Aorta (tissue), 5 donors: ENCODE measurements at places on chromosomes 12 and 14.

- H3K36me3 ChIP-seq = no peaks in the 10 kb centered on the region
- H3K4me1 ChIP-seq = no peaks in the 10 kb centered on the region
- no peak for DNase-seq
- H3K27me3 ChIP-seq = no peaks in the 10 kb centered on the region
These were observed 345.8 kb downstream of the CCDC91 start for GRCh38 chr12:28536088-28536487.

DNA sequence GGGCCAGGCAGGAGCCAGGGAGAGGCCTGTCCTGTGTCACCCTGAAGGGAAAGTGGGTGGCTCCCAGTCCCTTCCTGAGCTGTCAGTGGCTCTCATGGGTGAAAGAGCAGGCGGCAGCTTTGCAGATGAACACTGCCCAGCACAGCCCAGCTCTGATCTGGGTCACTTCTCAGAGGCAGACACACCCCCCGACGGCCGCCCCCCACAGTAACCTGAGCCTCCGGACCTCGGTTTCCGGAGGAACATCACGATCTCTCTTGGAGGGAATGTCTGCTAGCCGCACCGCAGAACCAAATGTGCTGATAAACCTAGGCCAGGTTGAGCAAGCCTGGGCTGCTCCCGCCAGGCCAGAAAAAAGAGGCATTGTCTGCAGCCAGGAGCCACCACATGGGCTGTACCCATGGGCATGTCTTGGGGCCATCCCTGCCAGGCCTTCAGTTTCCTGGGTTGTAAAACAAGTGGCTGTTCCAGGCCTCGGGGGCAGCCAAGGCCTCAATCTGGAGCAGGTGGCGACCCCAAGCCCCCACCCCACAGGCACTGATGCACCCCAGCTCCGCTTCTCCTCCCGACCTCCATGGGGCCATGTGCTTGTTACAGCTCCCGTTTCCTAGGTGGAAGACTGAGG lies 57.6 kb downstream of the NCOR2 start:
- H3K36me3 ChIP-seq = no peaks in the 10 kb centered on the region
- no peaks in the 10 kb centered on the region for H3K4me1 ChIP-seq
- no peak overlapping the region for H3K27ac ChIP-seq
- no peaks in the 10 kb centered on the region for H3K27me3 ChIP-seq
- H3K4me3 ChIP-seq = no peak overlapping the region
- DNase-seq = peak; percentile 80

DNA sequence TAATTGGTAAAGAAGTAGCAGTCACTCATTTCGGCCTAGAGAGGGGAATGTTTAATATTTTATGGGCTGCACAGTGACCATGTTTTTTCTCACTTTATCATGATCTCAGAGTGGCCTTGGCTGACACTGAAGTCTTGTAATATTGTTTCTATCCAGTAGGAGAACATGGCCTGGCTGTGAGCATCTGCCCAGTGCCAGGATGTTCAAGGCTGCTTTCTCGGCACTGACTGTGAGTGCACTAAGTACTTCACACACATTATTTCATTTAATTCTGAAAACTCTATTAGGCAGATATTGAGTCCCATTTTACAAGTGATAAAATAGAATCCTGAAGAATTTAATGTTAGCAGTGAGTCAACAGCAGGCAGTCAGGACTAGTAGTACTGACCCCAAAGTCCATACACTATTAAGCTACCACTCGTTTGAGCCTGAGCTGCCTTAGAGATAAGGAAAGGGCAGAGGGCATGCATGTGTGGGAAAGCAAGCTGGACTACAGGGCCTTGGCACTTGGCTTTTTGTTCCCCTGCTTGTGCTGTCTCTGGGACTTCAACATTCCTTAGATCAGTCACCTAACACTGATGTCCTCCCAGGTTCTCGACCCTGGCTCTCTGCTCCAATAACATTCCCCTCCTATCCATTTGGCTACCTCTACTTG lies 42.2 kb upstream of the APPL2 start:
- no peaks in the 10 kb centered on the region for H3K4me1 ChIP-seq
- DNase-seq = no peak
- H3K4me3 ChIP-seq = no peak overlapping the region
- H3K27ac ChIP-seq = peak overlapping the region; percentile 8
- H3K27me3 ChIP-seq = no peaks in the 10 kb centered on the region
- no peaks in the 10 kb centered on the region for H3K36me3 ChIP-seq

DNA sequence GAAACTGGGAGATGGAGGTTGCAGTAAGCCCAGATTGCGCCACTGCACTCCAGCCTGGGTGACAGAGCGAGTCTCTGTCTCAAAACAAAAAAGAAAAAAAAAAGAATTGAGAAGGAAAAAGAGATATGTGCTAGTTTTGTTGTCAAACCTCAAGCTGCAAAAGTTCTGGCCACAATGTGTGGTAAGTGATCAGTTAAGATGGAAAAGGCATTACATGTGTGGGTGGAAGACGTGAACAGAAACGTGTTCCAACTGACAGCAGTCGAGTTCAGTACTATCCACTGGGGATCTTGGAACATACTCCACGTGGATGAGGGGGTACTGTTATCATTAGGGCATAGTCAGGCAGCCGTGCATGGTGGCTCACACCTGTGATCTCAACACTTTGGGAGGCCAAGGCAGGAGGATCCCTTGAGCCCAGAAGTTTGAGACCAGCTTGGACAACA lies 17.3 kb downstream of the GPR68 start:
- H3K27me3 ChIP-seq = no peaks in the 10 kb centered on the region
- H3K4me1 ChIP-seq = no peaks in the 10 kb centered on the region
- no peak overlapping the region for H3K27ac ChIP-seq
- no peaks in the 10 kb centered on the region for H3K36me3 ChIP-seq
- no peak for DNase-seq
- no peak overlapping the region for H3K4me3 ChIP-seq

GRCh38 chr14:101359221-101360053 lies 201.9 kb upstream of the DIO3 start:
- H3K4me1 ChIP-seq = no peaks in the 10 kb centered on the region
- DNase-seq = peak; percentile 61
- H3K27ac ChIP-seq = no peak overlapping the region
- no peak overlapping the region for H3K4me3 ChIP-seq
- no peaks in the 10 kb centered on the region for H3K36me3 ChIP-seq

DNA sequence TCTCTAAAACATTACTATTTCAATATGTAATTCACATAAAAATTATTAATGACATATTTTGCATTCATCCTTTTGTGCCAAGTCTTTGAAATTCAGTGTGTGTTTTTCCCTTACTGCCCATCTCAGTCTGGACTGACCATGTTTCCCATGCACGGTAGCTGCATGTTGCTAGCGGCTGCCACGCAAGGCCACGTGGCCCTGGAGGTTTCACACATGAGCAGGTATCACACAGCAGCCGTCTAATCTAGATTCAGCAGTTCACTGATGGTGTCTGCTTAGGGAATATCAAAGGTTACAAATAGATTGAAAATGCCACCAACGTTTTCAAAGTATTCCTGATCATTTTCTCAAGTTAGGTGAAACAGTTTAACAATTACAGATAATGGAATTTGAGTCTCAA lies 234.8 kb upstream of the FKBP4 start:
- peaks cover 4% of the 10 kb centered on the region for H3K36me3 ChIP-seq
- no peak overlapping the region for H3K27ac ChIP-seq
- DNase-seq = no peak
- no peaks in the 10 kb centered on the region for H3K27me3 ChIP-seq
